ENCODE measurements at places on chromosomes 11 and 22. TPM values are rescaled to one million over a fixed set of nuclear protein-coding genes. Genes with fewer than 3 reads are reported as not detected.

Gene P2RY2
- not detected for total RNA-seq

Gene SAA2
- 0.28 TPM for total RNA-seq

Gene TMEM151A
- total RNA-seq, result not detected

Gene CDC42BPG
- 0.70 TPM for total RNA-seq

Gene STX3
- 92.3 TPM for total RNA-seq

Gene RAB36
- total RNA-seq, result 0.33 TPM

GRCh38 chr11:1382429-1382828 is 7.3 kb upstream of the BRSK2 start:
- H3K27me3 ChIP-seq, result peaks cover 18% of the 10 kb centered on the region
- no peak for DNase-seq
- peaks cover 16% of the 10 kb centered on the region for H3K4me1 ChIP-seq
- peak overlapping the region; percentile 74 for H3K4me3 ChIP-seq
- H3K36me3 ChIP-seq, result no peaks in the 10 kb centered on the region

DNA sequence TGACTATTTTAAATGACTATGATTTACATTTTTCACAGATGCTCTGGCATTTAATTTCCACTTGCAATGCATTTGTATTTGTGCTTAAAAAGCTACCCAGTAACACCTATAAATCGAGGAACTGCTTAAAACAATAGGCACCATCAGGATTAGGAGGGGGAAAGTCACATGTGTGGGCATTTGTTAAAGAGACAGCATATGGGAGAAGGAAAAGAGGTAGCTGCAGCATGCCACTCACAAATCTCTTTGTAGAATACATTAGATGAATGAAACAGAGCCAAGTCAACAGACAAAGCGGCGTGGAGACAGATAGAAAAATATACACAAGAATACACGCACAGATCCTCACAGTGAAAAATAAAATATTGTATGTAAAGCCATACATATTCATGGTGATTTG is 228.0 kb downstream of the CADM1 start:
- H3K36me3 ChIP-seq, result no peaks in the 10 kb centered on the region
- H3K4me3 ChIP-seq, result no peak overlapping the region
- no peak for DNase-seq
- no peak overlapping the region for H3K27ac ChIP-seq
- peaks cover 17% of the 10 kb centered on the region for H3K27me3 ChIP-seq

GRCh38 chr11:27234043-27234668 is 128.9 kb downstream of the CCDC34 start:
- H3K4me1 ChIP-seq, result no peaks in the 10 kb centered on the region
- H3K27ac ChIP-seq, result no peak overlapping the region
- H3K36me3 ChIP-seq, result no peaks in the 10 kb centered on the region
- no peak overlapping the region for H3K4me3 ChIP-seq
- no peak for DNase-seq

- no peak for DNase-seq
- H3K4me3 ChIP-seq, result no peak overlapping the region
- H3K4me1 ChIP-seq, result peaks cover 15% of the 10 kb centered on the region
- peak overlapping the region; percentile 61 for H3K27ac ChIP-seq
- H3K27me3 ChIP-seq, result no peaks in the 10 kb centered on the region
These were observed 315.0 kb downstream of the BRD1 start for GRCh38 chr22:49512487-49513165.

DNA sequence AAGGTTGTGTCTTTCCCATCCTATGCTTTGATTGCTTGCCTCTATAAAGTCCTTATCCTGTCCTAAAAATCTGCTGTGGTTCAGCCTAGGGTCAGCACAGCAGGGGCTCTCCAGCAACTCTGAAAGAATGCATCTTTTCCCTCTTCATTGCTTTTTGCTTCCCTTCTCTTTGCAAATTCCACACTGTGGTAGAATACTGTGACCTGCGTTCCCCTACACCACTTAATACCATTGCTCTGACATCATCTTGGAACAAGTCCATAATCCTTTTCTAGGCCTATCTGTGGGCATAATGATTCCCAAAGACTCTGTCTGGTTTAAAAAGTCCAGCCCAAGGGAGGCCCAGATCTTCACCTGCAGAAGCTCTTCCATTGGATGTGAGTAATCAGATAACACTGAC is 177.7 kb downstream of the NAV2 start:
- no peak overlapping the region for H3K27ac ChIP-seq
- H3K36me3 ChIP-seq, result no peaks in the 10 kb centered on the region
- H3K27me3 ChIP-seq, result no peaks in the 10 kb centered on the region
- no peak overlapping the region for H3K4me3 ChIP-seq
- DNase-seq, result no peak

DNA sequence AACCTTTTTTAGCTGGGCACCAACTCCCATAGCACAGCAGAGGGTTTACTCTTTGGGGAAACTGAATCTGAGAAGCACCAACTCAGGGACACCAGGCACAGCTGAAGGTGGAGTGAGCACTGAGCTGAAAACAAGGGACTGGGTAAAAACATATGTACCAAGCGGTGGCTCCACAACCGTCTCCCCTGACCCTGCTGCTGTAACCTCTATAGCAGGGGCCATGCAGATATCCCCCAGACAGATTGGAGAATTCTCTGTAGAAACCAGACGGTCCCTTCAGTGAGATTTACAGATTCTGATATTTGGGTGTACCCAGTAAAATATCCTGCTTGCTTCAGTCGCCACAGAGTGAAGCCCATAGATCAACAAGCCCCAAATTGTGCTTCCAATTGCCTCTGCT is 4.3 kb upstream of the SNX32 start:
- peaks cover 6% of the 10 kb centered on the region for H3K36me3 ChIP-seq
- no peak for DNase-seq
- H3K4me3 ChIP-seq, result no peak overlapping the region
- peaks cover 31% of the 10 kb centered on the region for H3K4me1 ChIP-seq
- no peak overlapping the region for H3K27ac ChIP-seq
- peaks cover 26% of the 10 kb centered on the region for H3K27me3 ChIP-seq

GRCh38 chr11:78800096-78800690 is 225.5 kb upstream of the NARS2 start:
- no peak overlapping the region for H3K27ac ChIP-seq
- no peaks in the 10 kb centered on the region for H3K36me3 ChIP-seq
- no peaks in the 10 kb centered on the region for H3K4me1 ChIP-seq
- no peaks in the 10 kb centered on the region for H3K27me3 ChIP-seq
- DNase-seq, result no peak

GRCh38 chr22:39471381-39472141 is 14.7 kb downstream of the MGAT3 start:
- H3K36me3 ChIP-seq, result no peaks in the 10 kb centered on the region
- peak; percentile 26 for DNase-seq
- H3K27me3 ChIP-seq, result no peaks in the 10 kb centered on the region
- H3K27ac ChIP-seq, result peak overlapping the region; percentile 66
- no peak overlapping the region for H3K4me3 ChIP-seq

DNA sequence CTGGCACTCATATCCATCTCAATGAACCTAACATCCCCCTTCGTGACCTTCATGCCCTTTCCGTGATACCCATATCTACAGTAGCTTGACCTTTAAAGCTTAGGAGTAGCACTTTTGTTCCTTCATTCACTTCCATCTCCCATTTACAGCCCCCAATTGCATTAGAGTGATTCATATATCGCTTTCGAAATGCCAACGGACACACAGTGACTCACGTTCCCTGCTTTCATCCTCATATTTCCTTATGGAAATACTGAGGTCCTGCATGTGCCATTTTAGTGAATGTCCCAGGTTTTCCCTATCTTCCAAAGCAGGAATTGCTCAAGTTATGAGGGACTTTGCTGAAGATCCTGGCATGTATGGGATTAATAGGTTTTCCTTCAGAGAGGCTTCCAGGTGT is 44.3 kb upstream of the CEP126 start:
- H3K4me3 ChIP-seq, result no peak overlapping the region
- H3K27me3 ChIP-seq, result peaks cover 2% of the 10 kb centered on the region
- H3K36me3 ChIP-seq, result no peaks in the 10 kb centered on the region
- no peak for DNase-seq

DNA sequence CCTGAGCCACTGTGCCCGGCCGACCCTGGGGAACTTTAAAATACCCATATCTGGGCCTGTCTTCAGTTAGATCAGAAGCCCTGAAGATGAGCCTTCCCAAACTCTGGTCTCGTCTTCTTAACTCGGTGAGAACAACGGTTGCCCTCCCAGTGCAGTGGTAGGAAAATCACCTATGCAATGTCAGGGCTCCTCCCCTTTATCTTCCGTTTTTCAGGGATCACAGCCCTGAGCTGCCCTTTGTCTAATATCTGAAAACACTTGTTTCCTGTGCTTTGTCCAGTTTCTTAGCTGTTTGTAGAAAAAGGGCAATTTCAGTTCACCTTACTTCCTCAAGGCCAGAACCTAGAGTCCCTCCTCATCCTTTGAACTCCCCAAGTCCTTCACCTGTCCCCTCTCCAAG is 9.4 kb downstream of the DRAP1 start:
- no peaks in the 10 kb centered on the region for H3K27me3 ChIP-seq
- peak overlapping the region; percentile 69 for H3K4me3 ChIP-seq
- peak overlapping the region; percentile 95 for H3K27ac ChIP-seq
- no peaks in the 10 kb centered on the region for H3K36me3 ChIP-seq
- H3K4me1 ChIP-seq, result peaks cover 48% of the 10 kb centered on the region

DNA sequence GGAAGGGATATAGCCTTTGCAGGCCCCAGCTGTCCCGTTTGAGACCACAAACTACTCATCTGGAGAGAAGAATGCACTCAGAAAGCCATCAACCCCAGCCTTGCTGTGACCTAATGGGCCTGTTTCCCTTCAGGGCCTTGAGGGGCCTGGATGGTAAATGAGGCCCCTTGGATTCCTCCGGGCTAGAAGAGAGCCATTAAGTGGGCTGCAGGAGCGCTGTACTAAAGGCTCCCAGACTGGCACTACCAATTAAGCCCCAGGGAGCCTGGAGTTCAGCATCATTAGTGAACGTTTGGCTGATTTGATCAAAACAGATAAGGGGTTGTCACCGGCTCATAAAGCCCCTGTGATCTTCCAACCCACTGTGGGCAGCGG is 23.0 kb downstream of the CD5 start:
- H3K4me3 ChIP-seq, result no peak overlapping the region
- no peak overlapping the region for H3K27ac ChIP-seq
- H3K4me1 ChIP-seq, result peaks cover 41% of the 10 kb centered on the region

DNA sequence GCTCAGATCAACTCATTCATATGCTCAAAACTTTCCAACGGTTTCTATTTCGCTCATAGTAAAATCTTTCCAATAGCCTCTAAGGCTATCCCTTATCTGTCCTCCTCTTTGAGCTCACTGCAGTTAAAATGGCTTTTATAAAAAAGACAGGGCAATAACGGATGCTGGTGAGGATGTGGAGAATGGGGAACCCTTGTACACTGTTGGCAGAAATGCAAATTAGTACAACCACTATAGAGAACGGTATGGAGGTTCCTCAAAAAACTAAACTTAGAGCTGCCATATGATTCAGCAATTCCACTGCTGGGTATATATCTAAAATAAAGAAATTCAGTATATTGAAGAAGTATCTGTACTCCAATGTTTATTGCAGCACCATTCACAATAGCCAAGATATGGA is 345.6 kb downstream of the DLG2 start:
- H3K4me3 ChIP-seq, result no peak overlapping the region
- no peaks in the 10 kb centered on the region for H3K4me1 ChIP-seq
- DNase-seq, result no peak
- no peaks in the 10 kb centered on the region for H3K36me3 ChIP-seq
- H3K27ac ChIP-seq, result no peak overlapping the region
- H3K27me3 ChIP-seq, result no peaks in the 10 kb centered on the region

All from activated CD4-positive, alpha-beta memory T cell treated with anti-CD3 and anti-CD28 coated beads, Interleukin-2, amount 10 ng/mL, durations not matched to agents 7 days and 5 days (primary cell).